ENCODE measurements at places on chromosomes 7 and 10.

DNA sequence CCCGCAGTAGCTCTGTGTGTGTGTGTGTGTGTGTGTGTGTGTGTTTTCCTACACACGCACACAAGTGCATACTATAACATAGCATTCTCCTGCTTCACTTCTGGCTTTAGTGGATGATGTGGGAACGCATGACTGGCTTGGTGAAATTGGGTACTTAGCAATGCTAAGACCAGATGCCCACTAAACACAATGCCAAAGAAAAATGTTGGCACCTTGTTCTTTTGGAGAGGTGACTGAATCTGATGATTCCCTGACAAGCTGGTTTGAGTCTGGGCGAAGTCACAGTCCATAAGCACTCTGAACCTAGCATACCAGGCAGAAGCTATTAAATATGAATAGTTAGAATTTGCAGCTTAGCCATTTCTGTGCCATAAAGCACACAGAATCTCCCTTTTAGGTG, 68.0 kb upstream of the CDCA7L start:
- no peak for DNase-seq

GRCh38 chr10:80518807-80519360, 18.8 kb upstream of the SH2D4B start:
- DNase-seq: no peak

DNA sequence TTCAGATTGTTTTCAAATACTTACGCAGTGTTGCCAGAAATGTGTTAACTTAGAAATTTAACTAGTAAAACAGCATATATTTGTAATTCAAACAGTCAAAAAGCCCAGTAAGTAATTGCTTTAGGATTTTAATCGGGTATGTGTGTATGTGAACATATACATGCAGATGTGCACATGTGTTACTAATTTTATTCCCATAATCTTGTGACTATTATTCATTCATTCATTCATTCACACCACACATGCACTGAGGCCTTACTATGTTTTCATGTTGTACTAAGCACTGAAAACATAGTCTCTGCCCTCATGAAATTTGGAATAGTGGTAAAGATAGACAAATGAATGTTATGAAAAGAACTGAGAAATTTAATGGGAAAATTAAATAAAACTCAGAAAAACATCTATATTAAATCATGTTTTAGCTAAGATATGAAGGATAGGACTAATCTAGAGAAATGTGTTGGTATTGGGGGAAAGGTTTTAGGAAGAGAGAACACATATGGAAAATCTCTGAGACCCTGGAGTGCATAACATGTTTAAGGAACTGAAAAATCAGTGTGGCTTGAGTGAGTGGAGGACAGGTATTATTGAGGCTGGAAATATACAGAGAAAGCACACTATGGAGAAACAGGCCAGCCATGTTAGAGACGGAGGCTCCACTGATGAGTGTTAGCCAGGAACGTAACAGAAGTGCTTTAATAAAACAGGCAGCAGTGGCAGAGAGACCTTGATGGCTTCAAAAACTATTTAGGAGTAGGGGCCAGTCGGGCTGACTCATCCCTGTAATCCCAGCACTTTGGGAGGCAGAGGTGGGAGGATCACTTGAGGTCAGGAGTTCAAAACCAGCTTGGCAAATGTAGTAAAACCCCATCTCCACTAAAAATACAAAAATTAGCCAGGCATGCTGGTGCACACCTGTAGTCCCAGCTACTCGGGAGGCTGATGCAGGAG, 80.3 kb downstream of the HDAC9 start:
- no peak for DNase-seq

DNA sequence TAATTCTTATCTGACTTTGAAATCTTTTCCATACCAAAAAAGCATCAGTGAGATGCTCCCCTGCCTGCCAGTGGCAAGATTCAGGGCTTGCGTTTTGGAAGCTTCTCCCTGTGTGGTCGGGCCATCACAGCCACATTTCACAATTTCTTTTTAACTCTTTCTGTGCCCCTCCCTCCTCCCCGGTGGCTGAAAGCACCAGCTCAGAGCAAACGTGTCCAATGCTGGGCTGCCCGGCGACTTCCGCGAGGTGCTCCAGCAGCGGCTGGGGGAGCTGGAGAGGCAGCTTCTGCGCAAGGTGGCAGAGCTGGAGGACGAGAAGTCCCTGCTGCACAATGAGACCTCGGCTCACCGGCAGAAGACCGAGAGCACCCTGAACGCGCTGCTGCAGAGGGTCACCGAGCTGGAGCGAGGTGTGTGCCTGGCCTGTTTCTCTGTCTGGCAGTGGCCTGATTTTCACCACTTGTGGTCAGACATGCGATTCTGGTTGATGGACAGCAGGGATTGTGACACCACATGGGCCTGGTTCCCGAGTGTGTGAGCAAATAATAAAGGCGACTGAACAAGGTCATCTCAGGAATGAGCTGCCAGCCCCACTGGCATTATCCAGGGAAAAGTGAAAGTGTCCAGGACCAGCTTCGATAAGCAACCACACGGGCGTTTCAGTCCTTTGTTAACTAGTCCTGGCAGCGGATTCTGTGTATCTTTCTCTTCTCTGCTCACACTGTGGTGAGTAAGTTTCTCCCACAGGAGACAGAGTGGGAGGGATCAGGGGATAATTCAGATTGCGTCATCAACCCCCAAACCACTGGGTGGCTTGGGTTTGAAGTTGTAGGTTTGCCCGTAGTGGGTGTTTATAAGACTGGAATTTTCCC, 2.6 kb downstream of the NPTX2 start:
- DNase-seq: no peak

DNA sequence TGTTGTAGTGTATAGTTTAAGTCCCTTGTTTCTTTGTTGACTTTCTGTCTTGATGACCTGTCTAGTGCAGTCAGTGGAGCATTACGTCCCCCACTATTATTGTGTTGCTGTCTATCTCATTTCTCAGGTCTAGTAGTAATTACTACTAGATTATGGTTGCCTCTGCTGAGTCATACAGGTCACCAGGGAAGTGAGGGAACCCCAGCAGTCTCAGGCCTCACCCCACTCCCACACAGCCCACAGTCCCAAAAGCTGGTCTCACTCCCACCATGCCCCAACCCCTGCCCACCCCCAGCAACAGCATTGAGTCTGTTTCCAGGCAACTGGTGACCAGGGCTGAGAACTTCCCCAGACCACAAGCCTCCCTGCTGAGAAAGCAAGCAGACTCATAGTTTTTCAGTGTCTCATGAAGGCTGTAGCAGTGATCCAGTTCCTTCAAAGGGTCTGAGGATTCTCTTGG, 88.0 kb downstream of the PLXDC2 start:
- no peak for DNase-seq

DNA sequence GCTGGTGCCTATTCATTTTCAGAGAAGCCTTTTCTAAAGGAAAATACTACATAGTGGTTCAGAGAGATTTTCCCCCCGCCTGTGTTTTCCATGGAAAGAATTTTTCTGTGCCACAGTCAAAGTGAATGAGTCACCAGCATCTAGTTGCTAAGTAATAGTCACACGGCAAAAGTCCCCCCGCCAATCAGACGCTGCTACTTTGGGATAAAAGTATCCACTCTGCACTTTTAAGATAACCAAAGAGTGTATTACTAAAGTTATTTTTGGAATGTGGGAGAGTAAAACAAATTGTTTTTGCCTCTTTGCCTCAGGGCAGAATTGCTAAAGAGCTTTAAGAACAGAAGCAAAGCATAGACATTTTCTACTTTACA, 23.5 kb downstream of the ABLIM1 start:
- peak; percentile 6 for DNase-seq

- DNase-seq: no peak
Measured at GRCh38 chr7:151936207-151936606, 20.0 kb upstream of the GALNTL5 start.

DNA sequence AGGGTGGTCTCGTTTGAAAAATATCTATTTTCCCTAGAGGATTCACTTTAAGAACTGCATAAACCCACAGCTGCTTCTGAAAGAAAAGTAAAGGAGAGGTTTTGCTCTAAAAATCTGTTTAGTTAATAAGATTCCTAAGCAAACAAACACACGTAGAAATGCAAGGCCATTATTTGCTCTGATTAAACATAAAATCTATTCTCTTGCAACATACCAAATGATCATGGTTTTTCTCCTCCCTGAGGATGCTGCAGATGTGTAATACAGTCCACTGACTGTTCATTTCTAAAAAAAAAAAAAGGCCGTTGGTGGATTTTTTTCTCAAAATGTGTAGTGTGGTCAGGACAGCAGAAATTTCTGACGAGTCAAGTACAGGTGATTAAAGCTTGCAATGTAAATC, 98.6 kb downstream of the BUB3 start:
- DNase-seq: no peak
